Stomach (tissue), 19 donors: ENCODE measurements at places on chromosomes 6 and 20. TPM values are rescaled to one million over a fixed set of nuclear protein-coding genes. Genes with fewer than 3 reads are reported as not detected.
A peak's percentile ranks its signal among the peaks of the same experiment; 100 is the strongest.

GRCh38 chr6:70706491-70707123 lies 38.9 kb downstream of the SMAP1 start:
- no peaks in the 10 kb centered on the region for H3K36me3 ChIP-seq
- H3K4me3 ChIP-seq: no peak overlapping the region
- peak; percentile 69 for DNase-seq
- peaks cover 39% of the 10 kb centered on the region for H3K4me1 ChIP-seq
- no peak overlapping the region for H3K27ac ChIP-seq

- H3K27me3 ChIP-seq: no peaks in the 10 kb centered on the region
- H3K27ac ChIP-seq: no peak overlapping the region
- H3K36me3 ChIP-seq: peaks cover 27% of the 10 kb centered on the region
These were observed 7.3 kb downstream of the RAB32 start for GRCh38 chr6:146550911-146551310.

Gene TBXT
- total RNA-seq: not detected

Gene EYA2
- 16.3 TPM for total RNA-seq

Gene PSMB9
- 8.4 TPM for total RNA-seq
